Activated CD4-positive, alpha-beta memory T cell treated with anti-CD3 and anti-CD28 coated beads for 36 hours (primary cell): ENCODE measurements at places on chromosomes 1 and 21. TPM values are rescaled to one million over a fixed set of nuclear protein-coding genes. Genes with fewer than 3 reads are reported as not detected.

GRCh38 chr1:56056438-56057287, 522.7 kb downstream of the PLPP3 start:
- no peak overlapping the region for H3K4me3 ChIP-seq
- H3K27ac ChIP-seq: no peak overlapping the region
- H3K27me3 ChIP-seq: no peaks in the 10 kb centered on the region
- no peaks in the 10 kb centered on the region for H3K4me1 ChIP-seq
- H3K36me3 ChIP-seq: no peaks in the 10 kb centered on the region

- no peak overlapping the region for H3K27ac ChIP-seq
- no peaks in the 10 kb centered on the region for H3K36me3 ChIP-seq
- H3K4me1 ChIP-seq: no peaks in the 10 kb centered on the region
- no peak overlapping the region for H3K4me3 ChIP-seq
Measured at GRCh38 chr1:162702628-162703027, 70.4 kb downstream of the DDR2 start.

GRCh38 chr1:66757722-66758240, 5.5 kb downstream of the DYNLT5 start:
- H3K27ac ChIP-seq: no peak overlapping the region
- peaks cover 17% of the 10 kb centered on the region for H3K27me3 ChIP-seq
- DNase-seq: no peak

The GJA5 gene
- total RNA-seq: not detected

GRCh38 chr1:214857716-214858115, 224.8 kb upstream of the KCNK2 start:
- no peak overlapping the region for H3K4me3 ChIP-seq
- no peak for DNase-seq
- H3K36me3 ChIP-seq: no peaks in the 10 kb centered on the region
- H3K4me1 ChIP-seq: no peaks in the 10 kb centered on the region
- H3K27me3 ChIP-seq: peaks cover 2% of the 10 kb centered on the region

The PLD5 gene
- not detected for total RNA-seq

The USP16 gene
- total RNA-seq: 42.1 TPM

GRCh38 chr1:39727932-39728317, 10.8 kb upstream of the PPIE start:
- H3K4me1 ChIP-seq: peaks cover 18% of the 10 kb centered on the region
- H3K36me3 ChIP-seq: no peaks in the 10 kb centered on the region
- H3K4me3 ChIP-seq: no peak overlapping the region
- no peak for DNase-seq
- H3K27ac ChIP-seq: no peak overlapping the region

DNA sequence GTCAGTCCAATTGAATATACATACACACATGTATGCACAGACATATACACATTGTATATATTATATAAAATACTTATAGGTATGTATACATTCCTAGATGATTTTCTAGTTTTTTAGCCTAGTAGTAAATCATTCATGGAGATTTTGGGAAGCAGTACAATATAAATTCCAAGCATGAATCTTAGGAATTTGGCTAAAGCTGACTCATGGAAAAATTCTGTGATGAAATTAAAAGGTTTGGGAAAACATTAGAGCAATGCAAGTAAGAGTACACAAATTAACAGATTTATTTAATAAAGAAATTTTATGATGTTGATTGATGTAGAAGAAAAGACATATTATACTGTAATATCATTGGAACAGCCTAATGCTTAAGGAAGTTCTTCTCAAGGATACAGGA, 43.7 kb upstream of the PTGFR start:
- no peaks in the 10 kb centered on the region for H3K27me3 ChIP-seq
- H3K36me3 ChIP-seq: no peaks in the 10 kb centered on the region
- no peaks in the 10 kb centered on the region for H3K4me1 ChIP-seq
- no peak for DNase-seq

- peak overlapping the region; percentile 98 for H3K27ac ChIP-seq
- peaks cover 48% of the 10 kb centered on the region for H3K4me1 ChIP-seq
- peak overlapping the region; percentile 75 for H3K4me3 ChIP-seq
- DNase-seq: peak; percentile 25
- no peaks in the 10 kb centered on the region for H3K27me3 ChIP-seq
Measured at GRCh38 chr1:2301607-2302291, 73.6 kb downstream of the SKI start.

GRCh38 chr1:119132179-119132578, 8.3 kb downstream of the WARS2 start:
- no peak overlapping the region for H3K4me3 ChIP-seq
- H3K4me1 ChIP-seq: no peaks in the 10 kb centered on the region
- H3K36me3 ChIP-seq: peaks cover 30% of the 10 kb centered on the region
- H3K27ac ChIP-seq: no peak overlapping the region
- no peaks in the 10 kb centered on the region for H3K27me3 ChIP-seq

DNA sequence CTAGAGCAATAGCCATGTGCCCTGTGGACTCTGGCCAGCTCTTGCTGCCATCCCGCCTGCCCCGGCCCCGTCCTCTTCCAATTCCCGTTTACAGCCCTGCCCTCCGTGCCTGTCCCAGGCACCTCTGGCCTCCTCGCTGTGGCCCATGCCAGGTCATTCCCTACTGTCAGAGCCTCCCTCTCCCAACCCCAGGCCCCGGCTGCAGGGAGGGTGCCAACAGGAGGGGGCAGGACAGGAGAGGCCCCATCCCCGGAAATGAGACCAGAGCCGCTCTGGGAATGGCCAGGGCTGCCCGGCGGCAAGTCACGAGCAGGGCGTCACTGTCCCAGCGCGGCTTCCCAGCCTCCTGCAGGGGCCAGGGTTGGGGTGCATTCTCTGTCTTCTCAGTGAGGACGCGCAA, 23.5 kb upstream of the TSPEAR start:
- H3K36me3 ChIP-seq: no peaks in the 10 kb centered on the region
- no peak overlapping the region for H3K27ac ChIP-seq
- no peaks in the 10 kb centered on the region for H3K4me1 ChIP-seq
- DNase-seq: no peak
- no peaks in the 10 kb centered on the region for H3K27me3 ChIP-seq

DNA sequence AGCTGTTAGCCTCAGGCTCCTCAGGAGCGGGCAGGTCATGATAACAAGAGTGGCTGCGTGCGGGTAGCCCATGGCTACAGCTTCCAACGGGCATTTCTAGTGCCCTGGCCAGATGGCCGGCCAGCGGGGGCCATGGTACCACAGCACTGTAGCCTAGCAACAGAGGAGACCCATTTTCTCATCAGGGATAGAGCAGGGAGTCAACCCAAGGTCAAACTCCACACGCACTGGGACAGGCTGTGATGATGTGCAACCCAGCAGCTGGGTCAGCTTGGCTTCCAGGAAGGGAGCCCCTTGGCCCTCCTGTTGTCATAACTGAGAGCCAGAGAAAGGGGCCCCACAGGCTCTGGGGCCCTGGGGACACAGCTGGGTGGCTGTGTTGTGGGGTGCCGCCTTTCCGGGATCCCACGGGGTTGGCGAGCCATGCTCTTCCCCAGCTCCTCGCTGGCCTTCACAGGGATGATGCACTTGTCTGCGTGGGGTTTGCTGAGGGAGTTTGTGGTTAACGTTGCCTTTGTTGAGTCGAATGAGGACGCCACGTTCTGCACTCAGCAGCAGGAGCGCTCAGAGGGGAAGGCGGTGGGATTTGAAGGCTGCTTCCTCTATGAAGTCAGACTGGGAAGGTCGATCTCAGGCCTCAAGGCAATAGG, 46.3 kb downstream of the COL18A1 start:
- H3K36me3 ChIP-seq: no peaks in the 10 kb centered on the region
- no peak overlapping the region for H3K27ac ChIP-seq
- H3K4me3 ChIP-seq: no peak overlapping the region
- DNase-seq: no peak
- H3K4me1 ChIP-seq: no peaks in the 10 kb centered on the region
